ENCODE measurements at places on chromosomes 11 and 22.

DNA sequence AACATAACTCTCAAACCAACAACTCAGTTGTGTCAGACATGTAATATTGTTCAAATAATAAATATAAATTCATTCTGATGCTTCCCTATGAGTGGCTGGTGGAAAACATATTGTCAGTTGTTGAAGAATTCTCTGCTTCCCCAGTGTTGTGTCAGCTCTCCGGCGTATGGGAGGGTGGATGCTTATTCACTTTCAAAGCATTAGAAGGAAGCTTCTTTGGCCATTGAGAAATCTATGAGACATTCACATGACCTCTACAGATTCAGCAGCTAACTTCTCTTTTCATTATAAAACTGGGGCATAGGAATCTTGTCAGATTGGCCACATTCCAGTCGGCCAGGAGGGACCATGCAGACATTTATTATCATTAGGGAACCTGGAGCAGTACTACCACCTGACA, 2.9 kb downstream of the OR51V1 start:
- no peak for DNase-seq

- DNase-seq: peak; percentile 71
Observed at GRCh38 chr11:72758690-72759389, 6.6 kb upstream of the ARAP1 start.

- no peak for DNase-seq
Observed at GRCh38 chr22:23393721-23394320, 186.3 kb downstream of the IGLL1 start.

DNA sequence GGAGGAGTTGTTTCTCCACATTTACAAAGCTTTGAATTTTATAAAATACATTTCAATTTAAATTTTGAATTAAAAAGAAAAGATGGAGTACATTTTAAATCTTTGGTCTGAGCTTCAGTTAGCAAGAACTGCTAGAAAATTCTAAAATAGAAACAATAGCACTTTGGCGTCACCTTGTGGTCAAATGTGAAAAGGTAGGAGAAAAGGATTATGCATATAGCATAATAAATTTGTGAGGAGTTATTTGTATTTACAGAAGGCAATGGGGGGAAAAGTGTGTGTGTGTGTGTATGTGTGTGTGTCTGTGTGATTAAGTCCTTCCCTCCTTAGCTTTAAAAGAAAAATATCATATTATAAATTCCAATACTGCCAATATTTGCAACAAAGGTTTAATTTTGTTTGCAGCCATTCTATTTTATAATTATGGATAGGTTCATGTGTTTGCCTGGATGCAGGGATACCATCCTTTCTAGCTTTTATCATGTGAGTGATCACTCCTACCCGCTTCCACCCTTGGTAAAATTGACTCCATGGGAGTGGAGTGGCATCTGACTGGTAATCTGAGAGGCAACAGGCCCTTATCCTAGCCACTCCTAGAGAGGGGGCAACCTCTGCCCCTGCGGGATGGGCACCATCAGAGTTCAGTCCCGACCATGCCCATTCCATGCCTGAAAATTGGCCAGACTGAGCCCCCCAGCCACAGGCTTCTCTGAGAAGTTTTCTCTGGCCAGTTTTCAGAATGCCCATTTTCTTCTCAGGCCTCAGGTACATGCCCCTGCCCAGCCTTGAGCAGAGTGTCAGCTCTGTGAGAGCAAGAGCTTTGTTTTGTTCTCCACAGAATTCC, 13.6 kb upstream of the LGR4 start:
- DNase-seq: peak; percentile 17

DNA sequence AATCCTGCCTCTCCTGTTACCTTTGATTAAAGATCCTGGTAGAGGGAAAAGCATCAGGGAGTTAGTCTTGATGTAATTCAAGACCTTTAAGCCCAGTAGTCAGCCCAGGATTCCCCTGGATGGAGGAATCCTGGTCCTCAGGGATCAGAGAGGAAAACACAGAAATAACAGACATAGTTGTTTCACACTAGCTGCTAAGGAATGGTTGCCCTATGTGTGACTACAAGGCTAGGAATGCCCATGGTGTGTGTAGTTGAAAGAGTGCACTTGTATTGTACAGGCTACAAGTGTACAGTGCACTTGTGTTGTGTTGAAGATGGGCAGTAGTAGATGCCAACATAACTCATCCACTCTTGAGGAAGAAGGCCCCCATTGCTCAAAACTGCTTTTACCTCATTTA, 226.8 kb downstream of the AASDHPPT start:
- no peak for DNase-seq

DNA sequence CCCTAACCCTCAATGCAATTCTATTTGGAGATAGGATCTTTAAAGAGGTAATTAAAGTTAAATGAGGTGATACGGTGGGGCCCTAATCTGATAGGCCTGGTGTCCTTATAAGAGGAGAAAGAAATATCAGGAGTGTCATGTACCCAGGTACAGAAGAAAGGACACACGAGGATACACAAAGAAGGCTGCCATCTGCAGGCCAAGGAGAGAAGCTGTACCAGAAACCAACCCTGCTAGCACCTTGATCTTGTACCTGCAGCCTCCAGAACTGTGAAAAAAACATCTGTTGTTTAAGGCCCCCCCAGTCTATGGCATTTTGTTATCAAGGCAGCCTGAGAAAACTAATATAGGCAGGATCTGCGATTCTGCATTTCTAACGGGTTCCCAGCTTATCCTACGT, 44.2 kb downstream of the FBXO7 start:
- DNase-seq: no peak

DNA sequence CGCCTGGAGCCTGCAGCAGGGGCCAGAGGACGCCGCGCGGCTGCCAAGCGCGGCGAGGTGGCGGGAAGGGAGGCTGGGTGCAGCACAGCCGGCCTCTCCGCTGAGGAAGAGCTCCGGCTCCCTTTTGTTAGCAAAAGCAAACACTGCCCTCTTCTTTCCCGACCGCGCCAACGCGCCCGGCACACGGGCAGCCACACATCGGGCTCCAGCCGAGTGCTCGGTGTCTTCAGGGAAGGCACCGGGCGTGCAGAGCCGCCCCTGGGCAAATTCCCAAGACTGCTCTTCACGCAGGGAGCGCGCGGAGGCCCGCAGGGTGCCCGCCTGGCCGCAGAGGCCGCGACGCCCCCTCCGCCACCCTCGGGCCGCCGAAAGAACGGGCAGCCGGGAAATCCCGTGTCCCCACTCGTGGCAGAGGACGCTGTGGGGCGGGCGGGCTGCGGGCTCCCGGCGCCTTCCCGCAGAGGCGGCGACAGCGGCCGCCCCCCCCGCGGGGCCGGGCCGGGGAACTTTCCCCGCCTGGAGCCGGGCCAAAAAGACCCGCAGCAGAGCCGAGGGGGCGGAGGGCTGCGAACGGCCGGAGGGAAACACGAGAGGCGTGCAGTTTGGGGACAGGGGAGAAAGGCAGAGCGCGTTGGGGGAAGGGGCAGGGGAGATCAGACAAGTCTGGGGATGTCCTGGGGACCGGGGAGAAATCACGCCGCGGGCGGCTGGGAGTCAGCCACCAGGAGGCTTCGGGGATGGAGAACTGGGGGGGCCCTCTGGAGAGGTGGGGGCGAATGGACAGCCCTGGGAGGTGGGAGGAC, 931 bp downstream of the CADM1 start:
- DNase-seq: peak; percentile 85

- no peak for DNase-seq
Observed at GRCh38 chr11:126990716-126991480, 9.7 kb downstream of the KIRREL3 start.

- DNase-seq: no peak
Observed at GRCh38 chr11:128238521-128239265, 348.7 kb downstream of the ETS1 start.

GRCh38 chr11:111300569-111300968, 2.2 kb downstream of the POU2AF3 start:
- DNase-seq: no peak

DNA sequence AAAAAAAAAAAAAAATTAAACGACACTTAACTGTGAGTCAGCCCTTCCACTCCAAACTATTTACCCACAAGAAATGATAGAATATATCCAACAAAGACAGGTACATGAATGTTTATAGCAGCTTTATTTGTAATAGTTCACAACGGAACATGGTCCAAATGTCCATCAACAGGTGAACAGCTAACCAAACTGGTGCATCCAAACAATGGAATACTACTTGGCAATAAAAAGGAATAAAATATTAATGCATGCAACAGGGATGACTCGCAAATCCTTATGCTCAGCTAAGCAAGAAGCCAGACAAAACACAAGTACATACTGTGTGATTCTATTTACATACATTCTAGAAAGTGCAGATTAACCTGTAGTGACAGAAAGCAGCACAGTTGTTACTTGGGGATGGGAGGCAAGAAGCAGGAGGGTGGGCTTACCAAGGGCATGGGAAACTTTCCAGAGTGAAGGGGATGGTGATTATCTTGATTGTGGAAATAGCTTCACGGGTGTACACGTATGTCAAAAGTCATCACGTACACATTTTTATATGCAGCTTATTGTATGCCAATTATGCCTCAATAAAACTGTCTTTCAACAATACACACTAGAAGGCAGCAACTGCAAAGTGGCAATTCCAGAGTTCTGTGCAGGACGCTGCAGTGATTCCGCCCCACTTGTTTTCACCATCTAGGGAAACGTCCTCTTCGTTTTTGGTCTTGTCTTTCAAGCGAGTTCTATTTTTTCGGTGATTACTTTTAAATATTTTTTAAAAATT, 6.7 kb upstream of the SF1 start:
- no peak for DNase-seq

- DNase-seq: no peak
Observed at GRCh38 chr22:46352276-46352675, 16.8 kb downstream of the TRMU start.

- DNase-seq: peak; percentile 14
Observed at GRCh38 chr11:93089474-93090102, 108.2 kb downstream of the SLC36A4 start.

DNA sequence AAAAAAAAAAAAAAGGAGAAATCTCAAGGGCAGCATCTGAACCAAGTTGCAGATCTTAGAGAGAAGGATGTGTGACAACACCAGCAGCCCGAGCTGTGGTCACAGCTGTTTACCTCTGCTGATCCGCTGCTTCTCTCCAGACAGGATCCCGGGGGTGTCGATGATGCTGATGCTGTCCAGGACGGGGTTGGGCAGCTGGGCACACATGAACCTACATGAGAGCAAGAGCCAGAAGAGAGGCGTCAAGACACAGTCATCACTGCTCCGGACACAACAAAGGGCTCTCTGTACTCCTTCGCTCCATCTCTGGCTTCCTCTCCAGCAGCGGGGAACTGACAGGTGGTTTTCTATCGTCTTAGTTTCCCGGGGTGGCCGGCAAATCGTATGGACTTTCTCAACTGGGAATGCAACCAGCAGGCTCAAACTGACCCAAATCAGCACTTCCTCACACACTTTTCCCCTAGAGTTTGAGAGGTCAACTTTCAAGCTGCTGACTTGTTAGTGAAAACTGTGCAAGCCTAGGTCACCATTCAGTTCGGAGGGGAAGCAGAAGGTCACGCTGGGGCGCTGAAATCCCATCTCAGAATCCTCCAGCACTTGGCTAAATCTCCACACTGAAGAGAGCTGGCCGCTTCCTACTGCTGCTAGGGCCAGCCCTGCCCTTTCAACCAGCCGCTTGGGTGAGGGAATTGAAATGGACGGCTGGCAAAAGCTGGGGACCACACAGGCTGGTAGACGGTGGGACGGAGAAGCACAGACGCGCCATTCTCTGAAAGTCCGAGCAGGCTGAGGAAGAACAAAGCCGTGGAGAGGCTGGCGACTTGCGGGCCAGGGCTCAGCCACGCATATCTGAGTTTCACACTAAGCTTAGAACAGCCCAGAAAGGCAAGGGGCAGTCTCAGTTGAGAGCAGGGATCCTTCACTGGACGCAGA, 3.8 kb downstream of the EHD1 start:
- no peak for DNase-seq

DNA sequence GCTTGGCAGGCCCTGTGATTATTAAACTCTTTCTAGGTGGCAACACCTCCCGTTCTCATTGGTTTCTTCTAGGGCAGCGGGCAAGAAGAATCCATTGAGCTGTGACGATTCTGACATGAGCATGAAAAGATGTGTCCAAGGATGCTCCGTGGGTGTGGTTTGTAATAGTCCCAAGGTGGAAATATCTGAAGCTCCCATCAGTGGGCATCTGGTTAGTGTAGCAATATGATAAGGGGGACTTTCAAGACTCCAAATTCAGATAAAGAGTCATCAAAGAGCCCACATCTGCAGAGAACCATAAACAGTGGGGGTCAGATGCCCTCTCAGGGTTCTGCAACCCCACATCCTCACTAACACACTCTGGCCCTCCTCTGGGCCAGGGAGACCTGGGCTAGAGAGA, 42.6 kb downstream of the TST start:
- no peak for DNase-seq

All from BE2C (cell line).